ENCODE measurements at places on chromosomes 7 and 10.

- no peak for DNase-seq
Measured at GRCh38 chr7:48887500-48887899, 36.8 kb upstream of the CDC14C start.

- no peak for DNase-seq
Measured at GRCh38 chr10:99676426-99676825, 17.1 kb downstream of the ENTPD7 start.

- no peak for DNase-seq
Measured at GRCh38 chr7:68321076-68321639, 1277.1 kb upstream of the AUTS2 start.

DNA sequence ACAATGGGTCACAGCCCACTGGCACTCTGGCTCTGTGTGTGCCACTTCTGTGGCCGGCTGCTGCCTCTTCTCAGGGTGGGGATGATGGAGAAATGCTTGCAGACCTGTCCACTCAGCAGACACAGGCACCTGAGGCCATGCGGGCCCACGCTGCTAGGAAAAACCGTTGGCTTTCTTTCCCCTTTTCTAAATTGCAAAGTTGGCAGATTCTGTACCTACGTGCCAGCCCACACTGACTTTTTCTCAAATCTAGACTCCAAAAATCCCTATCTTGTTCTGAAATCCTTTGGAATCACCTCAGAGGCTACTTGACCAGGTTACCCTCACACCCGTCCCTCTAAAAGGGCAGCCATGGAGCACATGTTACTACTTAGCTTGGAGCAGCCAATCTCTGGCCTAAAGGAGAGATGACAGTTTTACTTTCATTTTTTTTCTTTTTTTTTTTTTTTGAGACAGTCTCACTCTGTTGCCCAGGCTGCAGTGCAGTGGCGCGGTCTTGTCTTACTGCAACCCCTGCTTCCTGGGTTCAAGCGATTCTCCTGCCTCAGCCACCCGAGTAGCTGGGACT lies 99.4 kb downstream of the RNF216 start:
- DNase-seq, result no peak

GRCh38 chr7:133275446-133276095 lies 22.7 kb downstream of the EXOC4 start:
- DNase-seq, result no peak

DNA sequence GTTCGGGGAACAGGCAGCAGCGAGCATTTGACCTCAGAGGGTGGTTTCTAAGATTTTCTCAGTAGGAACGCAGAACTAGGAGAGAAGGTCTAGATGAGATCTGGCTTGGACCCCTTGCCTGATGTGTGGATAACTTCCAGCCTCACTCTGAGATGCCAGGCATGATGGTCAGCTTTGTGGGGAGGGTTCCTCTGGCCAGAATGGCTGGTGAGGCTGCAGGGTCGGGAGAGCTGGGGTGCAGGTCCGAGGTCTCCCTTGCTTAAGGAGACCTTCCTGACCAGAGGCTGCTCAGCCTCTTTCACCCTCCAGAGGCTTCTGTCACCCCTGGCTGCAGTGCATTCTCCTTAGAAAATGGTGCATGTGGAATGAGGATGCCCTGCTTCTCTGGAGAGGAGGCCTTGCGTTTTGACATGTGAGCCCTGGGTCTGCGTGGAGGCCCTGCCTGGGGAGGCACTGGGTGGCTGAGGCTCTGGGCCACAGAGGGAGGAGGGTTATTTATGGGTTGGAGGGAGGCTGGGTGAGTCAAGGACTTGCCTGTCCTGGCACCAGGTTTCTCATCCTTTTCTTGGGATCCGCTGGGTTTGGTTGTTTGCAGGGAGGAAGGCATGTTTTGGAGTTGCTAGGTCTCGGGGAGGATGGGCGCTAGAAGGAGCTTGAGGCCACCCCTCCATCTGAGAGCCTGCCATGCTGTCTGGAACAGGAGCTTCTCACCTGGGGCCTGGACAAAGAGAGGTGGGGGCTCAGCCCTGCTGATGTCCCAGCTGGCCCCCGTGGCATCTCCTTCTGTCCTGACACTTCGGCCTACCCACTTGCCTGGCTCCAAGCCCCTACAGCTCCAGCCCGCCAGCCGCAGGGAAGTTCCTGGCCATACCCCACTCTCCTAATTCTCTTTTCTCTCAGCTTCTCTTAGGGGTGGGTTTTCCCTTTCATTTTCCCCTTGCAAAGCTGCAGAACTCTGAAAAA lies 3.9 kb downstream of the FAM241B start:
- no peak for DNase-seq

- no peak for DNase-seq
Measured at GRCh38 chr7:140263277-140263676, 86.5 kb upstream of the KDM7A start.

- DNase-seq, result no peak
Measured at GRCh38 chr10:16612981-16613355, 91.3 kb upstream of the C1QL3 start.

GRCh38 chr10:103154521-103155299 lies 38.4 kb downstream of the NT5C2 start:
- DNase-seq, result no peak

GRCh38 chr10:88525371-88526069 lies 57.6 kb downstream of the RNLS start:
- DNase-seq, result no peak

- no peak for DNase-seq
Measured at GRCh38 chr10:11870900-11871400, 47.8 kb downstream of the PROSER2 start.

DNA sequence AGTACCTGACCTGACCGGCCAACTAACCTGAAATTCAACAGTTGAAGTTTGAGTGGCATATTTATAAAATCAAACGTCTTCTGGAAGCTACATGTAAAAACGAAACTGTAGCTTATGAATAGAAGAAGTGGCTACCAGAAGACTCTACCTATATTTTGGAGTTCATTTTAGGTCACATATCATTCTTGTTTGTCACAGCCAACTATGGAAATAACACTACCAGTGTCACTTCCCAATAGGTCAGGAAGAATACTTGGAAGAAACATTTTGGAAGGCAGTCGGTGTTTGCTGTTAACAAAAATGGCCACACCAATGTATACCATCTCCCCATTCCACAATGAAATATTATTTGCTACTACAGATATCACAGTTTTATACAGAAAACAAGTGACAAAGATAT lies 12.6 kb downstream of the TWIST1 start:
- DNase-seq, result no peak

DNA sequence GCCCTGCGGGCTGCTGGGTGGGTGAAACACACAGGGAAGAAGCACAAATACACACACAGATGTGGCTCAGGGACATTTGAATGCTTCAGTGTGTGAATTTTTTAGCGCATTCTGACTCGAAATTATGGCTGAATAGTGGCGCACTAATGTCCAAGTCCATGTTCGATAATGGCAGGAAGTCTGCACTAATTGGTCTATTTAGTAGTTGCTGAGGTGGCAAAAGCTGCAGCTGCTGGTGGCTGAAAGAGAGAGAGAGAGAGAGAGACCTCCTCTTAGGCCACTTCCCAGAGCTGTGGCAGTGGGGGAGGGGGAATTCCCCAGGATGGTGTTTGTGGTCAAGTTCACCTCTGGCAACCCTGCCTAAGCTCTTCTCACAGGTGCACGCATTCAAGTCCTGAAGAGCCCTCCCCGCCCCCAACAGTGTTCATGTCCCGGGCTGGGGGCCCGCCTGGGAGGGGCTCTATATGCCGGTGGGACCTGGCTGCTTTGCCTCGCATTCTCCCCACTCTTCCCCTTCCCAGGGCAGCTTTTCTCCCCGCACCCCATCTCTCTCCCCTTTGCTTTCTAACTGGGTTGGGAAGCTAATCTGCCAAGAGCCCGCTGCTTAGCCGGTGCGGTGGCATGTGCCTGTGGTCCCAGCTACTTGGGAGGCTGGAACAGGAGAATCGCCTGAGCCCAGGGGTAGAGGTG lies 6.0 kb upstream of the MNX1 start:
- no peak for DNase-seq

GRCh38 chr7:141693082-141693481 lies 8.9 kb downstream of the DENND11 start:
- no peak for DNase-seq

DNA sequence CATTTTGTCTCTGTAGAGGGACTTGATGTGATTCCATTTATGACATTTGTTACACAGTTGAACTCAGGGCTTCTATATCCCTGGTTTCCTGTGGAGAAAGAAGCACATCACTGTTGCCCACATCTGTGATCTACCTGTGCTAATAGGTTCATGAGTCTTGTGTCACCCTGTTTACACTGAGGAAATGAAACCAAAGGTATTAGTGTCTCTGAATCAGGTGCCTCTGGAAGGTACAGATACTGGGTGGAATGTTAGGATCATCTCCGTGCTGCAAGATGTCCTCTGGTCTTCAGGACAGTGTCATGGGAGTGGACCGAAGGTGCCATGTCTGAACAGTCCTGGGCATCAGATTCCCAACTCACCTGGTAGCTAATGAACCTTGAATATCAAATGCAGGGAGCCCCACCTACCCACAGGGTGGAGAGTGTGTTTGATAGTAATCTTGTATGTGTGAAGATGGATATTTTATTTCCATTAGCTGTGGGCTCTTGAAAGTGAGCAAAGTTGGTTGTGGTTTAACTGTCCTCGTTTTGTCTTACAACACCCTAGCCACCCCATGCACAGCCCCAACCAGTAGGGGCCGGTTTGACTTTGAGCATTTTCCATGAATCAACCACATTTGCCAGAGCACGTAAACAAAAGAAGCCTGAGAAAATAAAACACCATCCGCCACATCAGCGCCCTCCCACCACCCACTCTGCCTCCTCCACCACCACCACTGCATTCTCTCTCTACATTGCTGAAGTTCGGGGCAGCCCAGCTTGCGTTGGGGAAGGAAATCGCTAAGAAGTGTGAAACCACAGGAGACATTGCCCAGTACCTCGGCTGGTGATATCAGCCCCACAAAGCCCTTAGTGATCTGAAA lies 40.7 kb downstream of the TARP start:
- DNase-seq, result peak; percentile 83

- peak; percentile 77 for DNase-seq
Measured at GRCh38 chr10:100184840-100185239, 989 bp downstream of the ERLIN1 start.

- no peak for DNase-seq
Measured at GRCh38 chr10:47372726-47373125, 11.4 kb downstream of the ZNF488 start.

- DNase-seq, result no peak
Measured at GRCh38 chr10:75100764-75101291, 10.6 kb upstream of the SAMD8 start.

DNA sequence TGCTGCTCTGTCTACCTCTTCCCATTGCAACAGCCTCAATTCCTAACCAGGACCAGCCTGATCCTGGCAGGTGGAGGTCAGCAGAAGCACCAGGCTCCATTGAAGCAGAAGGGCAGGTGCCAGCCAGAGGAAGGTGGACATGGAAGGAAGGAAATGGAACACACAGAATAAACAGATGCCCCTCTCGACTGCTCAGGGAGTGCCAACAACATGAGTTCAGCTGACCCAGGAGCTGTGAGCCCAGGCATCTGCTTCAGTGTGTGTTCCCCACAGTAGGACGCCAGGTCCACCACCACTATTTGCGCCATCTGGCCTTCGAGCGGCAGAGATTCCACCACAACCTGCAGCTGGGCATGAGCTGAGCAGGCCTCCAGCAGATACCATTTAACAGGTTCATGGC lies 56.7 kb downstream of the GPAM start:
- DNase-seq, result no peak

GRCh38 chr10:76554478-76554877 lies 1083.1 kb downstream of the KCNMA1 start:
- DNase-seq, result no peak

DNA sequence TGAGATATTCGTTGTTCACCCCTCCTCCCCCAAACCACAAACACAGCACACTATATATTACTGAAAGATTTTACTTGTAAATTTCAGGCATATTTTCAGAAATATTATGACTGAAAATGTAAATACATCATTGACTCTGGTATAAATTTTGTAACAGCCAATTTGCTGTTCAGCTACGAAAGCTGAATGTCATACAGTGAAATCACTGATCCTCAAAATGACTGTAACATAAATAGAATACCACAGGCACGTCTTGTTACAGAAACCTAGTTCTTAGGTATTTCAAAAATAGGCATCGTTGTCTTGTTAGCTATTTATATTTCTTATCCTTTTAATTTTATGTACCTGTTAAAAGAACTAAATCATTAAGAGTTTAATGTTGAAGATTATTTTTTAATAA lies 15.1 kb downstream of the TRUB1 start:
- DNase-seq, result no peak

DNA sequence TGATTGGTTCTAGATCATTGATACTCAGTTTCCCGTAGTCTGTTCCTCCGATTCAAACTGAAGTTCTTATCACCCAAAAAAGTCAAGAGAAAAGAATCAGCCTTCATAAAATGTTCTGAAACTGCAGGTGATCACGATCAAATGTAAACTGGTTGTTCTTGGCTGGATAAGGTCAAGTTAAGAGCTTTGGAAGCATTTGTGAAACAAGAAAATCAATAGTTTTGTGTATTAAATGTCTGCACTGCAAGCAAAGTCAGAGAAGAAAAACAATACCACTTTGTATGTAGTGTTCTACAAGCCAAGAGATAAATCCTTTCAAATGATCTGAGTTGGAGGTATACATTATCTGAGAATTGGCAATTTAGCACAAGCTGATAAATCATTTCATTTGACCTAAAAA lies 710.3 kb downstream of the SORCS1 start:
- no peak for DNase-seq
